AG08396 (cell line): ENCODE measurements at places on chromosomes 12 and 14.

GRCh38 chr14:104001003-104001402, 58.7 kb upstream of the RD3L start:
- no peak for DNase-seq

GRCh38 chr12:108637222-108637971, 3.7 kb upstream of the SELPLG start:
- no peak for DNase-seq

- no peak for DNase-seq
Measured at GRCh38 chr12:124992874-124993625, 395 bp upstream of the BRI3BP start.

DNA sequence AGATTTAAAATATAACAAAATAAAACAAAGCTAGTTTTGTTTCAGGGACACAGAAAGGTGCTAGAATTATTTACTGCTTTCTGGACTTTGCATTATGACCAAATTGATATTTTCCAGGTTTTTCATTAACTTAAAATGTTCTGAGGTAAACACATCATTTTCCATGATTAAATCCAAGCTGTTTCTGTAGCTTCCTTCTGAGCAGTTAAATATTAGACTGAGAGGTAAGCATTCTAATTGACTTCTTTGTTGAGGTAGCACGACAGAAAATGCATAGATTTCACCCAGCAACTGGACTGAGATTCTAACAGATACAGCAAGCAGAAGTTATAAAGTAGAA, 98.3 kb downstream of the BMP4 start:
- no peak for DNase-seq

DNA sequence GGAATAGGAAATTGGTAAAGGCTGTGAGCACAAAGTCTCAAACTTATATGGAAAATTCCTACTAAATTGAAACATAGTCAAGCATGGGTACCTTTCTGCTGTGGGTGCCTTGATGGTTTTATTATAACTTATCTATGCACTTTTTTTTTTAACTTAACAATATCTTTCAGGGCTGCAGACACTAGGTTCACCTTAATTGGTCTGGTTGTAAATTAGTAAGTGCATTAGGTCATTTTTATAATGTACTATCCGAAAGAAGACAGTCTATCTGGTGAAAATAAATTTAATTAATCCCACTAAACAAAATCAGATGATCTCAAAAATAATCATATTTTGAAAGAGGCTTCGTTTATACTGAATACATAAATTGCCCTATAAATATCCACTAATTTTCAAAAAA, 446.8 kb upstream of the DCN start:
- no peak for DNase-seq
